DND-41 (cell line): ENCODE measurements at places on chromosomes 1 and 21.

DNA sequence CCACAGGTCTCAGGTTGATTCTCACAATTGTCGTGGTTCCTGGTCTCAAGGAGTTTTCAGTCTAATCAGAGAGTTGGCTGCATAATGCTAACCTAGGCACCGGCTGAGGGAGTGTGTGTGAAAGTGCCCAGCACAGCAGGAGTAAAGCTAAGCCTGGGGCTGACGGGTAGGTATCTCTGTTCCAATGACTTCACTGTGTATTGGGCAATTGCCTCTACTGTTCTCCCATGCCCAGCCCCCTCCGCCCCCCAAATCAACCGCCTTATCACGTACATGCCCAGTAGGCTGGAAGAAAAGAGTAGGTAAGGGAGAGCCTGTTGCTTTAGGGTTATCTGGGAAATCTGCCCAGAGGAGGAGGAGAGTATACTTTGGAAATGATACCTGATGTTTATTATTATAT is 54.7 kb downstream of the MRPS6 start:
- DNase-seq = no peak

- no peak for DNase-seq
Measured at GRCh38 chr1:56363007-56363770, 216.2 kb downstream of the PLPP3 start.

DNA sequence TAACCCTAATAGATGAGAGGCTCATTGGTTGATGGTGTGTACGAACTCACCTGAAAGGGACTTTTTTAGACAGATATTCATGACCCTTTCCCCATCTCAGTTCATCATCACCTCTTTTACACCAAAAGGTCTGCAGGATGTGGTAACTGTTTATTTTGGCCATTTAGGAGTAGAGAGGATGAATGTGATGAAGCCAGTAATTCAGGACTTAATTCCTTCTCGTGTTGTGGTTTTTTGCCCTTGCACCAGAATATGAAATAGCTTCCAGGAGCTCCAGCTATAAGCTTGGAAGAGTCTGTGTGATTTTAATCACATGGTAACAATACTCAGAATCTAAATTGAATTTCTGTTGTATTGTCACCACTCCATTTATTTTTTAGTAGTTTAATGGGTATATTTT is 189.4 kb upstream of the KCTD3 start:
- DNase-seq = no peak

GRCh38 chr1:212457740-212458338 is 25.1 kb downstream of the NENF start:
- peak; percentile 77 for DNase-seq

GRCh38 chr1:67711158-67711854 is 26.3 kb downstream of the GADD45A start:
- no peak for DNase-seq

GRCh38 chr1:171350594-171350993 is 36.6 kb downstream of the FMO4 start:
- DNase-seq = no peak

- DNase-seq = no peak
Measured at GRCh38 chr1:117499071-117499470, 106.8 kb upstream of the TENT5C start.

- peak; percentile 92 for DNase-seq
Measured at GRCh38 chr1:160567858-160568682, 11.2 kb downstream of the CD84 start.

DNA sequence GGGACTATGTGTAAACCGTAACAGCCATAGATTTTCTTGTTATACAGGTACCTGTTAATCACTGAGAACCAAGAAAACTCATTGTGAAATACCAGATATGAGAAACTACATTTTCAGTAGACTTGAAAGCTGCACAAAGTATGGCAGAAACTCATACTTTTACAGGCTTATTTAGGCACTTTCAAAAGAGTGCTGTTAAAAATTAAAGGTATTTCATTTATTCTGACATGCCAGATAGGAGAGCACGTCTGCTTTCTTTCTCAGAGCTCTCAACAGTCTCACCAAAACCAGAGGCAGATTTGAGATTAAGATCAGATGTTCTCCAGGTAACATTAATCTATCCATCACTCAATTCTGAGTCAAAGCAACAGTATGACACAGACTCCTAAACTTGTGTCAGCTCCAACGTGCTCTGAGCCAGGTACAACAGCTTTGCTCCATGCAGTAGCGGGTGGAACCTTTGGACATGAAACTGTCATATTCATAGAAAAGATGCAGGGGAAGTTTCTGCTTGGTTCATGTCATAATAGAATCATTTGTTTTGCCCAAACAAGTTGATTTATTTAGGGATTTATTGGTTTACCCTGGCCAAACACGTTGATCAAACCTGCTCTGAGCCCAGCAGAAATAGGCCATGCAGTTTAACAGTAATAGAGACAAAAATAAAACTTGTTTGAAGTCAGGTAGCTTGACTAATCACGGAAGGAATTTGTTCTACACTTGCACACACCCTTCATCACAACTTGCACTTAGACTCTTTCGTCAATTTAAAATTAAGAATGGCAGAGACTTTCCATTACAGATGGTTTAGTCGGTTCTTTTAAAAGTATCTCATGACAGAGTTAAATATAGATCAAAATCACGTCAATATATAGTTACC is 20.8 kb upstream of the TSNAX start:
- DNase-seq = no peak
